IMR-90 (cell line): ENCODE measurements at places on chromosomes 3 and 15.

- DNase-seq, result no peak
Observed at GRCh38 chr3:20406611-20407011, 220.6 kb upstream of the SGO1 start.

DNA sequence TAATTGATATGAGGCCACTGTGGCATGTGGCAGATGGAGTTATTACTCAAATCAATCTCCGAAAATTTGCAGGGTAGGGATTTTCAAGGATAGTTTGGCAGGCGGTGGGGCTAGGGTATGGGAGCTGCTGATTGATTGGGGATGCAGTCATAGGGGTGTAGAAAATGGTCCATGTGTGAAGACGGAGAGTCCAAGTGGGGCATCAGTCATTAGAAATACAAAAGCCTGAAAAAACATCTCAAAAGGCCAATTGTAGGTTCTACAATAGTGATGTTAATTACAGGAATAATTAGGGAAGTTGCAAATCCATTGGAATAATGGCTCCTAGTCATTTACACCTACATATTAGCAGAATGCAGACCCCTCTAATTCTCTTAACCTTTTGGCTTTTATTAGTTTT is 4.9 kb downstream of the LEKR1 start:
- no peak for DNase-seq

DNA sequence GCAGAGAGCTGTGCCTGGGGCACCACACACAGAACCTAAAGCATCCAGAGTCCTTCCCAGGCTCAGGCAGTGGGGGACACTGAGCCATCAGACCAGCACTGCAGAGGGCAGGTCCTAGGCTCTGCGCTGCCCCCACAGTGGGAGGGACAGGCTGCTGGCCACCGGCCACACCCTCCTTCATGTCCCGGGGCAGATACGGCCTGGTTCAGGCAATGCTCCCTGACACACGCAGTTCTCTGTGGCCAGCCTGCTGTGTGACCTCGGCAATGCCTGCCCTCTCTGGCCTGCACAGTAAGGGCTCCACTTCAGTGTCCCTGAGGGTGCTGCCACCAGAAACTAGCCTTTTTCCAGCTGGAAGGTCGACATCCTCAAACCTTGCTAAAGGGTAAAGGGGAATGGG is 12.4 kb downstream of the LINGO1 start:
- no peak for DNase-seq

DNA sequence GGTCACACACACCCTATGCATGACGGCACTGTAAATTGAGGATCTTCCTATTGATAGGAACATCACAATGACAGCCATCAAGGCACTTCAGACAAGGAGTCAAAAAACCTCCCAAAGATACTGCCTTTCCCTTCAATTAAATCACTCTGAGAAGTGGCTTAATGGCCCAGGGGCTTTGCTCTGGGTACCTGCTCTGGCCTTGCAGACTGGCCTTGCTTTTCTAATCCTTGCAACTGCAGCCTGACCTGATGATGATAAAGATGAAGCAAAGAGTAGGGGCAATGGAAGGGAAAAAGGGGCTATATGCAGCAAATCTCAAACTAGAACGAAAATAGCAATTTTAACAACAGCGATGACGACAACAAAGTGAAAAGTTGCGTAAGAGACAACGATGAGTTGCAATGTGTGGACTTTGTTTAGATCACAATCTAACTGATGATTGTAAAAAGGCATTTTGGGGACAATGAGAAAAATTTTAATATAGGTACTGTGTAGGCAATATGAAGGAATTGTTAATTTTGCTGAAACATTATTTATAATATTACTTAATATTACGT is 14.6 kb downstream of the ADAMTS9 start:
- no peak for DNase-seq

GRCh38 chr15:78618490-78618934 is 2.3 kb downstream of the CHRNA3 start:
- peak; percentile 81 for DNase-seq

DNA sequence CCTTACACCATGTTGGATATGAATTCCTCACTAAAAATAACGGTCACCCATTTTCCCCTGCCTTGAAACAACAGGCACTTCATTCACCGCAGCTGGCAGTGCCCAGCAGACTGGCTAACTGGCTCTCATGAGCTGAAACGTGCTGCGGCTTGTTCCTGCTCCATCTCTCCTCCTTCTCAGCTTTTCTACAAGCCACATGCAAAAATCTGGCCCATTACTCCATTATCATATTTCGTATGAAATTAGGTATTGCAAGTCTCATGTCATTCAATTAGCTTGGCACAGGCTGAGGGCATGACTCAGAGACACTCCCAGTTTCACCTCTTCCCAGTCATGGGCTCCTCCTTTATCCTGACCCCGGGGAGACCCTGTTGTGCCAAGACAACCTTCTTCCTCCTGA is 60.0 kb downstream of the MAGEF1 start:
- no peak for DNase-seq

GRCh38 chr15:65355988-65356353 is 21.8 kb downstream of the IGDCC3 start:
- no peak for DNase-seq

- peak; percentile 75 for DNase-seq
Observed at GRCh38 chr3:116263842-116264545, 181.3 kb downstream of the LSAMP start.

GRCh38 chr3:51711352-51712037 is 4.6 kb downstream of the GRM2 start:
- DNase-seq, result no peak
